ENCODE measurements at places on chromosomes 3 and 15. TPM values are rescaled to one million over a fixed set of nuclear protein-coding genes. Genes with fewer than 3 reads are reported as not detected.
A peak's percentile ranks its signal among the peaks of the same experiment; 100 is the strongest.

DNA sequence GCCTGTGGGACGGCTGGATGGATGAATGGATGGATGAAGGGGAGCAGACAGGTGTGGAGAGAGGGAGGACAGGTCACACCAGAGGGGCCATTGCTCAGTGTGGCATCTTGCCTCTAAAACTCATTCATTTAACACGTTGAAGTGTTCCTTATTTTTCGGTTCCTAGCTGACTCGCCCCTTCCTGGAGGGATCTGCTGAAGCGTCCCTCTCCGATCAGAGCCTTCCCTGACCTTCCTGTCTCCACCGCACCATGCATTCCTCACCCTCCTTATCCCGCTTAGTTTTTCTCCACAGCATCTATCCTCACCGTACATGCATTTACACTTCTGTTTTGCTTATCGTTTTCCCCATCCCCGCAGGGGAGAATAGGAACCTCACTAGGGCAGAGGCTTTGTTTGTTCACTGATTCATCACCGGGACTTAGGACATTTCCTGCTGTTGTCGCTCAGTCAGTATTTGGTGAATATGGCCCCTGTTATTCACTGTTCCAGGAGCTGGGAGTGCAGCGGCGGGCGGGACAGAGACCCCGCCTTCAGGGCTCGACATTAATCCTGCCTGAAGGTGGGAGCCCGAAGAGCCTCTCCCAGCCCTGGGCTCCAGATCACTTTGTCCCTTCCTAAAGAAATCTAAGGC lies 32.0 kb downstream of the FOXL2 start:
- no peak overlapping the region for H3K27ac ChIP-seq
- no peaks in the 10 kb centered on the region for H3K4me1 ChIP-seq
- H3K27me3 ChIP-seq = no peaks in the 10 kb centered on the region
- H3K4me3 ChIP-seq = peak overlapping the region; percentile 84

The ZKSCAN7 gene
- total RNA-seq = 4.5 TPM

- H3K4me1 ChIP-seq = no peaks in the 10 kb centered on the region
- H3K27me3 ChIP-seq = peaks cover 17% of the 10 kb centered on the region
- H3K27ac ChIP-seq = no peak overlapping the region
- H3K4me3 ChIP-seq = no peak overlapping the region
Measured at GRCh38 chr15:67992411-67992810, 61.7 kb upstream of the PIAS1 start.

- no peak overlapping the region for H3K4me3 ChIP-seq
- DNase-seq = no peak
- no peaks in the 10 kb centered on the region for H3K4me1 ChIP-seq
- no peak overlapping the region for H3K27ac ChIP-seq
- H3K27me3 ChIP-seq = peaks cover 40% of the 10 kb centered on the region
- H3K36me3 ChIP-seq = no peaks in the 10 kb centered on the region
Measured at GRCh38 chr3:45786801-45787495, 9.4 kb downstream of the SLC6A20 start.

DNA sequence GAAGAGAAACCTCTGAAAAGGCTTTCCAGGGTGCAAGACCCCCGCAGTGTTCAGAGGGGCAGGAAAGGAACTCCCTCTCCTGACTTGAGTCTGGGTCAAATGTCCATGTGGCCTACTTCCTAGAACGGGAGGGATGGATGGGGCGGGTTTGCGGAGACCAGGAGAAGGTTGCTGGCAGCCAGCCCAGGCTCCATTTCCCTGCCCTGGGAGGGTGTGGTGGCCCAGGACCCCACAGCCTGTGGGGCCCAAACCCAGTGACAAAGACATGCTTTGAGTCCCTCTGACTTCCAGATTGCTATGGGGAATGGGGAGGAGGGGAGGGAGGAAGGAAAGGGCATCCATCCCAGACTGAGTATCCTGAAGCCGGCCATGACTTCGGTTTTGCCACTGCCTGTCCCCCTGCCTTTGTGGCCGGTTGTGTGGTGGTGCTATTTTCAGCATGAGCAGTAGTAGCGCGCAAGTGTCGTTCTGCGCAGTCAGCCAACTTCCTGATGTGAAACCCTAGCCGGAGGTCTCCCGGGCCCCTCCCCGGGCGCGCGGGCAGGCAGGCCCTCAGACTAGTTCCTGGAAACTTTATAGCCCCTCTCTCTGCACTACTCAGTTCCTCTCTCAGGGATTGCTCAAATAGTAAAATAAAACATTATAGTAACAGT lies 24.4 kb downstream of the MAGEF1 start:
- no peak overlapping the region for H3K27ac ChIP-seq
- no peaks in the 10 kb centered on the region for H3K27me3 ChIP-seq
- peaks cover 26% of the 10 kb centered on the region for H3K4me1 ChIP-seq
- H3K36me3 ChIP-seq = no peaks in the 10 kb centered on the region
